ENCODE measurements at places on chromosomes 7 and 10. TPM values are rescaled to one million over a fixed set of nuclear protein-coding genes. Genes with fewer than 3 reads are reported as not detected.
A peak's percentile ranks its signal among the peaks of the same experiment; 100 is the strongest.

FZD8 gene
- 28.9 TPM for total RNA-seq

STOX1 gene
- 2.7 TPM for total RNA-seq

DNA sequence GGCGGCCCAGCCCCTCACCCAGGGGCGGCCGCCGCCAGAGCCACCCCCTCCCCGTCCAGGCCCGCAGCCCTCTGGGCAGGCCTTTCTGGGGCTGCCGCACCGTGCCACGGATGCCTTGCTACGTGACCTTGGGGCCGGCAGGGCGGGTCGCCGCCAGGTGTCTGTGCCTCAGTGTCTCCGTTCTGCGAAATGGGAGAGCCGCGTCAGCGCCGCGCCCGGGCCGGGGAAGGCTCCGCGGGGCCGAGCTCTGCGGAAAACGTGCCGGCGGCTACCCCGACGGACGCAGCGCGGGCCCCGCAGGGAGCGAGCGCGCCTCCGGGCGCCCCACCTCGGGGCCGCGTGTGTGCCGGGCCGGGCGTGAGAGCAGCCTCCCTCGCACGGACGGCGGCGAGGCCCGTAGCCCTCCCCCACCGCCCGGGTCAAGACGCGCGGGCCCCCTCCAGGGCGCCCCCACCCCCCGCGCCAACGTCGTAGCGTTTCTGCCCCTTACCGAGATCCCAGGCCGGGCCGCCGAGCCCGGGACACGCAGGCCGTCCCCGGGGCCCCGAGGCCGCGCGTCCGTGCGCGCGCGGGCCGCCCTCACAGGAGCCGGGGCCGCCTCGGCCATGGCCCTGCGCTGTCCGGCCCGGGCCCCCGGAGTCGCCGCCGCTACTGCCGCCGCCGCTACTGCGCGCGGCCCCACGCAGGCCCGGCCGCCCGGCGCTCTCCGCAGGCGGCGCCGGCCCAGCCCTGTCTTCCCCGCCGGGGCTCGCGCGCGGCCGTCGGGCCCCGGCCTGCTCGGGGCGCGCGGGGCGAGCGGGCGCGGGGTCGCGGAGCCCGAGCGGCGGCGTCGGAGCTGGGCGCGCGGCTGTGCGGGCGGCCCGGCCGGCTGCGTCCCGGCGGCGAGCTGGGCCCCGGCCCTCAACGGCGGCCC lies 1.1 kb downstream of the ZNF777 start:
- DNase-seq: peak; percentile 14

- DNase-seq: peak; percentile 40
Observed at GRCh38 chr7:36653008-36653662, 71.2 kb downstream of the AOAH start.

GRCh38 chr7:70288781-70289456 lies 690.6 kb downstream of the AUTS2 start:
- peak; percentile 82 for DNase-seq

GRCh38 chr7:107828540-107828939 lies 25.5 kb upstream of the SLC26A3 start:
- no peak for DNase-seq

INHBA gene
- total RNA-seq: 9.0 TPM

DNA sequence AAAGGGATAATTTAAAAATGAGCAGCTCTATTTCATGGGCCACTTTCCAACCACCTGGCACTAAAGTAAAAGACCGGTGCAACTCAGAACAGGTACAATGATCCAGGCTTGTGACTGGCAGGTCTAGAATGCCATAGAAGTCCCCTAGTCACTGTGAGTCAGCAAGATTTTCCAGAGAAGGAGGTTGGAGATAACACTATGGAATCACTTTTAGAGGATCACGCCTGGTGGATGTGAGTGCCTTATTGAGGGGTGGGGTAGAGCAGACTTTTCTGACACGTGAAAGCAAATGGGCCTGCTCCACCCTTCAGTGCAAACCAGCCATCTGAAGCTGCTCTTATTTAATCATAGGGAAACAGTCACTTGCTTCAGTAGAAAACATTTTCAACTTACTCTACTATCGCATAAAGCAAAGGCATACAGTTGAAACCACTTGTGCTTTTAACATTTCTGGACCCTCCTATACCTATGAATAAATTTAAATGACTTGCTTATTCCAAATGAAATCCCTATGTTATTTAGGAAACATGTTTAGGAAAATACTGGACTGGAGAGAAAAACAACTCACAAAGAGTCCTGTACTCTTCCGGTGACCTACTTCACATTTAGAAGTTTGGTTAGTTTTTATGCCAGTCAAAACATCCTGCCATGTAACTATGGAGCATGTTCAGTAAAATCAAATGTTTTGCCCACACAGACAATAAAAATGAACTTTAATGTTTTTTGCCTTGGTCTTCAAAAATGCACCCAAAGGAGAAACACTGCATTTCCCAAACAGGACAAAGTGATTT lies 21.5 kb upstream of the AKR1C1 start:
- no peak for DNase-seq

DNA sequence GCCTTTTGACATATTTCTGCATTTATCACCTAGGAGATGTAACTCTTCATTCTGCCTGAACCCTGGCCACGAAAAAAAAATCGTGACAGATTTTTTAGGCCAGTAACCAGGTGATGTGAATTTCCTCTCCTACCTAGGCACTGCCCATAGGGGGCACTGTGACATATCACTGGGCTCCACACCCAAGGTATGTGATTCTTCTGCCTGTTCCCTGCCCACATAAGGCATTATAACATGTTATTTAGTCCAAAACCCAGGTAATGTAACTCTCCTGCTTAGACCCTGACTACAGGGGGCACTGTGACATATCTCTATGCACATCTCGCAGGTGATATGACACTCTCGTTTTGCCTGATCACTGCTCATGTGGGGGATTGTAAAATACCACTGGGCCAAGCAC lies 29.5 kb upstream of the ZNF107 start:
- DNase-seq: no peak

KCND2 gene
- total RNA-seq: 1.3 TPM

- no peak for DNase-seq
Observed at GRCh38 chr7:117505238-117505637, 25.4 kb downstream of the CFTR start.

- no peak for DNase-seq
Observed at GRCh38 chr10:86707505-86707904, 39.2 kb downstream of the LDB3 start.

HOXA6 gene
- total RNA-seq: 5.6 TPM

FEZF1 gene
- total RNA-seq: not detected

SPDYE5 gene
- 0.04 TPM for total RNA-seq

SPDYE8 gene
- 0.09 TPM for total RNA-seq

DNA sequence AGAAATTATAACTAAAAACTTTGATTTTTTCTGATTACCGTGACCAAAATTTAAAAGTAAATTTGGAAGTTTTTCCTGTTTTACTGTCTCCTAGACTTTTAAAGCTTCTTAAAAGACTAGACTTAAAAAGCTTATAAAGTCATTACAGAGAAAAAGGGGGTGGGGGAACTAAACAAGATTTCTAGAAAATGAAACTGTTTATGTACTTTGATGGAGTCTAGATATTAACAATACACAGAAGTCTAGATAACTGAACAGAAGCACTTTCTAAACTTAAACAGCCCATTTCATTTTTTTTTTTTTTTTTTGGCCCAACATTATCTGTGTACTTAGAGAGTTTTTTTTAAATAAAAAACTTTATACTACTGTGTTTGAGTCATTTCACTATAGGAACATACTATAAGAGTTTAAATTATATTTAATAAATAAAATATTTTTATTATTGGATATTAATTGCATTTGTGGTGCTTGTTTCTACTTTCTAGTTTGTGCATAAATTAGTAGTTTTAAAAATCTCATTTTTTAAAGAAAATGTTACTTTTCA lies 98.5 kb downstream of the PHTF2 start:
- no peak for DNase-seq

GRCh38 chr7:114648680-114649079 lies 234.1 kb downstream of the FOXP2 start:
- no peak for DNase-seq

KLF6 gene
- 40.7 TPM for total RNA-seq

All from muscle of leg (tissue), 16 donors.